NCI-H2029 (cell line): ENCODE measurements at places on chromosomes 2 and 18.

DNA sequence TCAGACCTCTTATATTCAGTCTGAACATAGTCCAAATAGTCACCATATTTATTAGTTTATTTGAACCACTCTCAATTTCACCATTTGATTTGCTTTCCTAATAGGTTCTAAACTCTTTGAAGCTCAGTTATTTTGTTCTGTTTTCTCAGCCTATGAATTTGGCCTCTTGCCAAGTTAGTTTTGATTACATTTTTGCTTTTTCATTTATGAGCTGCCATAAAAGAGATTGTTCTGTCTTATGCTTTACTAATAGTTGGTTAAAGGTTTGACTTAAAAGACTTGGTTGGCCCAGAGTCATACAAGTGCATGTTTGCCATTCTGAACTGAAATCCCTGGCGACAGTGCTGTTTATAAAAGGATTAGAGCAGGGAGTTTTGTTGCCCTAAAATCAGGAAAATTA is 85.9 kb upstream of the RANBP2 start:
- DNase-seq: no peak

DNA sequence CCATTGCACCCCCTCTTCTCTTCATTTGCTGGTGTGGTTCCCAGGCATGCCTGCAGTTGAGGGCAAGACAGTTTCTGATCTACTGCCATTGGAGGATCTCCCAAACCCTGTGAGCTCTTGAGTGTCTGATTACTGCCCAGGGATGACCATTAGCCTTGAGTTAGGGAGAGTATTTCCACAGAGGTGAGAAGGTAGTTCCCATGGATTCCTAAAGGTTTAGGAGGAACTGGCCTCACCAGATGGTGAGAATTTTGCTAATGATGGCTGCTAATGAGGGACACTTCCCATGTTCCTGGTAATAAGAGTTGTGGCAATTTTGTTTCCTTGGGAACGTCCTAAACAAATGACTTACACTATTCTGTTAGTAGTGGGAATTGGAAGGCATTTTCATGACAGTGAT is 42.5 kb downstream of the PTPRM start:
- no peak for DNase-seq

DNA sequence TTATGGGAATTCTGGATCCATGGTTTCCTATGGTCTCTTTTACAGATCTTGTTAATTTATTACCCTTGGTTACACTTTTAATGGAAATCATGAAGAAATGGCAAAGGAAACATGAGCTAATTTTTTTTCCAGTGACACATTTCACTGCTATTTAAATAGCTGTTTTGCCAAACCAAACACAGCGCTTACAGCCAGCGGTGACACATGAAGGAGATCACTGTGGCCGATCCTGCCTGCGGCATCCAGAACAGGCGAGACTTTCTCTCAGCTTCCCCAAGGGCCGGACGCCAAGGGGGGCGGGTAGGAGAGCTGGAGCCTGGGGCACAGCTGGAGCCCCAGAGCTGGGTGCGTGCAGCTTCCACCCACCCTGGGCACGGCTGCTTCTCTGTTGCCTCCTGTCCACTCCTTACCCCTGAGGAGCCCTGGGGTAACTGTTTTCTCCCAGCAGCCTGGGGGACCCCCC is 81.4 kb upstream of the PKDCC start:
- DNase-seq: peak; percentile 38

DNA sequence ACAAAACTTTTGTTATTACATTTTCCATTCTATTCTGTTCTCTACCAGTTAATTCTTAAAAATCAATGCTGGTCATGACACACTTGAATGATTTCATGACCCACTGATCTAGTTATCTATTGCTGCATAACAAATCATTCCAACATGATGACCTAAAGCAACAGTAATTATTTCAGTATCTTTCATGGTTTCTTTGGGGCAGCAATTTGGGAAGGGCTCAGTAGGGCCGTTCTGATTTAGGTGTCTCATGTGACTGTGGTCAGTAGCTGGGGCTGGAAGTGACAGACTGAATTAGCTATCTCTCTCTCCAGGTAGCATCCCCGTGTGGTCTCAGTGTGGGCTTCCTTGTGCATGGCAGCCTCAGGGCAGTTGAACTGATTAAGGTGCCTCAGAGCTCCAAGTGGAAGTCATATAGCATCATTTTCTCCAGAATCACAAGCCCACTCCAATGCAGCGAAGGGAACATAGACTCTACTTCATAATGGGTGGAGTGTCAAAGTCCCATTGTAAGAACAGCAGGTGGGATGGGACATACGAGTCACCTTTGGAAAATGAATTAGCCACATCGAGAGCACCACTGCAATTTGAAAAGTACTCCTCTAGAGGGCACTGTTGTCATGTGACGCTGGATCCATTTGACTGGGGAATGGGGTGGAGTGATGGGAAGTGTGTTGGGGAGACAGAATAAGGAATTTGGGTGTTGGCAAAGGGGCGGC is 39.1 kb upstream of the FAM136A start:
- DNase-seq: no peak

DNA sequence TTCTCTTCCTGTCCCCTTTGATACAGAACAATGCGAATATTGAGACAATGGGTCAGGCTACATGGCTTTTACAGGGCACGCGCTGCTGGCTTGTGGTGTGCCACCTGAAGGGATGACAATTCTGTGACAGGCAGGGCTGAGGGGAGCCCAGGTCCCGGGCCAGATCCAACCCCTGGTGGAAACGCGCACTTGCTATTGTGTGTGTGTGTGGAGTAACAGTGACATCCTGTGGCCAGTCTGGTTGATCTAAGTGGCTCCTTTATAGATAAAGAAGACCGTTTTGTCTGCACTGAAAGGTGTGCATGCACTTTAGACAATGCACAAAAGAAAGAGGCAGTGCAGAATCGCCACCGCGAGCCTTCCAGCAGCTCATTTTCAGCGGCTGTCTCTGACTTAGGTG is 273.6 kb downstream of the HRH4 start:
- DNase-seq: no peak

GRCh38 chr2:181311837-181312236 is 145.3 kb upstream of the ITGA4 start:
- no peak for DNase-seq

- peak; percentile 83 for DNase-seq
Observed at GRCh38 chr2:176118601-176119339, 2.2 kb downstream of the HOXD10 start.

GRCh38 chr18:6010284-6010683 is 115.0 kb upstream of the TMEM200C start:
- no peak for DNase-seq

- no peak for DNase-seq
Observed at GRCh38 chr2:105557021-105557920, 158.4 kb upstream of the FHL2 start.

DNA sequence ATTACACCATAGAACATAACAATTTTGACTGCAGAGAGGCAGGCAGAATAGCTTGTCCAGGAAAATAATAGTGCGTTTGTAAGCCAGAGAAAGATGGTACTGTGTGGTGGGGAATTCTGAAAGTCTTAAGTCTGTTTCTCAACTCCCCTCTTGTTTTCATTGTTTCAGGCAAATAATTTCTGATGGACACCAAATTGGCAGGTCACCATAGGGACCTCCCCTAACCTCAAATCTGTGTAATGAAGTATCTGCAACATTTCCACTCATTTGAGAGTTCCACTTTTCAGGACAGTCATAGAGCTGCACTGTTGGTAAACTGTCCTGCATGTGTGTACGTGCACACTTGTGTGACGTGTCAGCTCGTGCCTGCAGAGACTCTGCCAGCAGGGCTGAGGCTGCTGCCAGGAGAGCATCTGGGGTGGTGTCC is 195.6 kb downstream of the AGAP1 start:
- no peak for DNase-seq

- DNase-seq: no peak
Observed at GRCh38 chr2:173716458-173717052, 248.6 kb downstream of the SP3 start.

DNA sequence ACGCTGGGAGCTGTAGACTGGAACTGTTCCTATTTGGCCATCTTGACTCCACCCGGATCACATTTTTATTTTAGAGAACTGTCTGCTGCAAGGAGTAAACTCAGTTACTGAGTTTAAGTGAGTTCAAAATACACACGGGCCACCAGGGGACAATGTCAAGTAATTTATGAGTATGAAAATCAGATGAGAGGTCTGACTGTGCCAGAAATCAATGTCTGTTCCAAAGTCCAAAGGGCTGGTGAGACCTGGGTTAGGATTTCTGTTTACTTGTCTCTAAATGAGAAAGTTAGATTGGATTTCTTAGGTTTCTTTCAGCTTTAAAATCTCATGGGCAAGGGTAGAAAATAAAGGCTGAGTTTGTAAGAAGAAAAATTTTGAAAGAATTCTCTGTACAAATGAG is 465.8 kb upstream of the MEIS1 start:
- DNase-seq: no peak

- DNase-seq: no peak
Observed at GRCh38 chr2:67851956-67852824, 210.6 kb downstream of the C1D start.

DNA sequence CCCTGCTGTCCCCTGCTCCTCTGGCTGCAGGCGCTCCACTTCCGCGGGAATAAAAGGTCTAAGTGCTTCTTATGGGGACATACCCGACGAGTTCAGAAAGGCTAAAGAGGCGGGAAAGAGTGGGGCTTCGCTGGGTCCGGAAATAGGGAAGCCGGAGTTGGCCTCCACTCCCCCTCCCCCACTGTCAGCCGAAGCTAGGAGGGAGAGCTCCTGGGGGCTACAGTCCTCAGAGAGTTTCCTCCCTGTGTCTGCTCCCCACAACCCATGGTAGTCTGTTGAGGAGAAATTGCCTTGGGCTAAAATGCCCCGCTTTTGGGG is 7.2 kb downstream of the GAD1 start:
- DNase-seq: no peak

DNA sequence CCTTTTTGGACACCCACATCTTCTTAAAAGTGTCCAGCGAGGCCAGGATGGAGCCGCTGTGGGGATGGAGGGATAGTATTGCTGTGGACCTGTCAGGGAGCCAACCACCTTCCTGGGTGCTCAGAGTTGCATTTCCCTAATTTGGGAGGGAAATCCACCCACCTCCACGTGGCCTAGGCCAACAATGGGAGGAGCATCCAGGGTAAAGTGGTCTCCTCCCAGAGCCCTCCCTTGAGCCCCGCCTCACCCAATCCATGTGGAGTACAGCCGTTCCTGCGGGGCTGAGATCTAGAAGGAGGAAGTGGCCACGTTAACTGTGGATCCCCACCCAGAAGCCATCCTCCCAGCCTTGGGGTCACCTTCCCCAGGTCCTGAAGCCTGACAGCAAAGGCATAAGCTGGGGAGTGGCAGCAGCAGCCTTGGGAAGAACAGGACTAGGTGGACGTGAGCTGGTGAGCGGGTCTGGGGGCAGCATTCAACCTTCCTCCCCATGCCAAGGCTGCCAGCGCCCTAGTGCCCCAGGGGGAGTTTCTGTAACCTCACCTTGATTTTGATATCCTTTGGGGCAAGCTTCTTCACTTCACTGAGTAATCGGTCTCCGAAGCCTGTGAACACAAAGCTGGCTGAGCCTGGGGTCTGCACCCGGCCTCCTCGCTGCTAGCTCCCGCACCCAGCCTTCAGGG is 6.8 kb downstream of the ACTR1B start:
- no peak for DNase-seq

- no peak for DNase-seq
Observed at GRCh38 chr2:17542471-17542870, 2.0 kb downstream of the VSNL1 start.

GRCh38 chr18:79629249-79629558 is 50.4 kb upstream of the CTDP1 start:
- no peak for DNase-seq

DNA sequence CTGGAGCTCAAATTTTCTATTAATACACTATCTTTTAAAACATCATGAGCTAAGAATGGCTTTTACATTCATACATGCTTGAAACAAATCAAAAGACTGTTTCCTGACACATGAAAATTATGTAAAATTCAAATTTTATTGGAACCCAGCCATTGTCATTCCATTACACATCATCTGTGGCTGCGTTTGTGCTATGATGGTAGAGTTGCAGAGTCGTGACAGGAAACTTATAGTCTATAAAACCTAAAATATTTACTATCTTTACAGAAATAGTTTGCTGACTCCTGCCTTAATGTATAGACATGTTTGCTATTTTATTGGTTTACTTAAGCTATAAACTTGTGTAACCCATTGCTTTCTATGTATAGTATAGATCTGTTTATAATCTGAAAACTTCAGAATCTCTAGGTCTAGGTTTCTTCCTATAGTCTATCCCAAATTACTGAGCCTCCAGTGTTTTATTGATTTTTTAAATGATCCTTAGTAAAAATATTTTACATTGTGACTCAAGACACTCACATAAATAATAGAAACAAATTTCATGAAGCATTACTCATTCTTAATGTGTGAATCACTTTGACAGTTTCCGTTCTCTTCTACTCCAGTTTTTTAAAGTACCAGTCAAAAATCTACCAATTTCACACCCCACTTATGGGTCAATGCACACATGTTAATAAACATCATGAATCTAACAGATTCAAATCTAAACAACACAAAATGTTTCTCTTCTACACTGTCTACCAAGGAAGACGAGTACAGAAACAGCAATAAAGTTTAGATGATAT is 26.4 kb upstream of the MRPL19 start:
- DNase-seq: no peak

DNA sequence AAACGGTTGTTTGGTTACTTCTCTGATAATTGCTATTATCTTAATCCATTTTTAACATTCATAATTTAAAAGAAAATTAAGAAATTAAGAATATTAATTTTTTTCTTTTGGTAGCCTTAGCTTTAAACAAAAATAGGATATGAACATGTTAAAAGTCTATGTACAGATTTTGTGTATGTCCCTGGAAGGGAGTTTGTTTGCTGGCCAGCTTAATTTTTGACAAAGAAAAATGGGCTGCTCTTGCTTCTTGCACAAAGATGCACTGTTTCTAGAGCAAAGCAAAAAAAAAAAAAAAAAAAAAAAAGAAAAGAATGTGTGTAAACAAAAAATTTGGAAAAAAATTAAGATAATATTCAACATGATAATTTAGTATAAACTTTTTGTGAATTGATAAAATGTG is 1.3 kb downstream of the RFTN2 start:
- no peak for DNase-seq

DNA sequence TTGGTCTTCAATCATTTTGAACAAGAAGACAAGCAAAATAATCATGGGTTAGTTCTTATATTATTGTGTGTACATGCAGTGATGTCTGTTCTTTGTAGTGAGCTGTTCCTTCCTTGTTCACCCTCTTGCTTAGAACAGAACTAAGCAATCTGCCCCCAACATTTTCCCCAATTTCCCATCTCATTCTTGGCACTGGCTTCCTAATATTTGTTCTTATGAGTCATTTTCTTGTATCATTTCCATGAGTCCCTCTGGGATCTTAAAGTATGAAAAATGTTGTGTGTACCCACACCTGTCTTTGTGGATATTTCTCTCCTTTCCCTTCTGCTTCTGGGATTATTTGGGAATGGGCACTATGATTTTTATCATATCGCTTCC is 3.5 kb upstream of the IL1B start:
- DNase-seq: no peak
